ENCODE measurements at places on chromosomes 4 and X.

- no peak for DNase-seq
These were observed 53.9 kb upstream of the KIAA1210 start for GRCh38 chrX:119181491-119181890.

DNA sequence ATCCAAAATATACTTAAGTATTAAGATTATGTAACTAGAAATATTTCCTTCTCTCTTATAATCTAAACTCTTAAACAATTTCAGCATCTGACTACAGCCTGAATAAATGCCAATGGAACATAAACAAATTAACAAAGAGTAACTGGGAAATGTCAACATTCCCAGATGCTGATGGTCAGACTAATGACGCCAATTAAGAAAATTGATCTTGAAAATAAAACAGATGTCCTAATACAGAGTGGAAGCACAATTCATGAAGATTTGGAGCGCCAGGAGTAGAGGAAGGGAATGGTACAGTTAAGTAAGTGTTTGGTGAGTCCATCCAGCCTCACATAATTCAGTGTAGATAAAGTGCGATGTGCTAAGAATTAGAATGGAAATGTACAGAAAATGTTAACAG, 203.7 kb upstream of the NWD2 start:
- no peak for DNase-seq

DNA sequence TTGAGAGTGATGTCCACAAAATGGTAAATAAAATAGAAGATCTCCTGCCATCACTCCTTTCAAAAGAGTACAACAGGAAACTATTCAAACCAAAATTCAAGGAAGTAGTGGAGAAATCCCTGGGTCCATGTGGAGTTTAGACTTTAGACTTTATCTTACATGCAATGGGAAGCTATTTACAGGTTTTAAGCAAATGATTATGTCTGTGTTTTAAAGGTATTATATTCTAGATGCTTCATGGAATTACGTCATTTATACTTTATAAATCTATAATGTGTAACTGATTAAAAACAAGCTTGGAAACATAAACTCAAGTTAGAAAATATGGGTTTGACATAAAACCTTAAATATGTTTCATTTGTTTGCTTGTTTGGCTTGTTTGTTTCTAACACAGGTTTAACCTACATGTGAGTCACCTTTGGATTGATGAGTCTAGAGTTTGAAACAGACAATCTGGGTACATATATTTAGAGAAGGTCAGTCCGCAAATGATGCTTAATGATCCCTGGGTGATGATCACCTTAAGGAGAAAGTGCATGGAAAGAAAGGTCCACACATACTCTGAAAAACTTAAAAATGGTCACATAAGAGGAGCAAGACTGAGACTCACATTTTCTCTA, 519.6 kb upstream of the AGA start:
- DNase-seq, result no peak

DNA sequence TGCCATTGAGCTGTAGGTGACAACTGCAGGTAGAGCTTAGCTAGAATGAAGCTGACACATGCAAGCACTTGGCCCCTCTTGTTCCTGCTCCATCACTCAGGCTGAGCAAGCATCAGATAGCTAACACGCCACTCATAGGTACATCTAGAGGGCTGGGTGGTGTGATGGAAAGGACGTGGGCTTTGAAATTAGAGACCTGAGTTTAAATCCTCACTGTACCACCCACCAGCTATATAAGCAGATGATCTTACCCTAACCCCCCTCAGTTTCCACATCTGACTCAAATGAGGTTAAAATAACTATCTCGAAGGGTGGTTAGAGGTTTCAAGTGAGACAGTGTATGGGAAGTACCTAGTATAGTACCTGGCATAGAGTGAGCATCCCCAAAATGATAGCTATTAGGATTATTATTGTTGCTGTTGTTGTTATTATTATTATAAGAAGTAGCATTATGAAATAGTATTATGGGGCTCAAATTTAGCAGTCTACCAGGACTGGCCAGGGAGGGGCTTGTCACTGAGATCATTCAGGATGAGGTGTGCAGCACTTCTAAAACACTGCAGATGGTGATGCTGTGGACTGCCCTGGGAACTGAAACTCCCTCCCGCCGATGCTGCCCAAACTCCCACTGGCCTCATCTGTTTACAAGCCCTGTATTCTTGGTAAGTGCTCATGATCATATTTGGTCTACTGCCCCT, 59.0 kb downstream of the REELD1 start:
- no peak for DNase-seq

- no peak for DNase-seq
These were observed 445.2 kb upstream of the ZFP42 start for GRCh38 chr4:187550256-187550950.

GRCh38 chr4:53478671-53479456, 101.4 kb downstream of the FIP1L1 start:
- DNase-seq, result no peak

GRCh38 chrX:35499071-35499862, 298.9 kb upstream of the MAGEB16 start:
- DNase-seq, result no peak

DNA sequence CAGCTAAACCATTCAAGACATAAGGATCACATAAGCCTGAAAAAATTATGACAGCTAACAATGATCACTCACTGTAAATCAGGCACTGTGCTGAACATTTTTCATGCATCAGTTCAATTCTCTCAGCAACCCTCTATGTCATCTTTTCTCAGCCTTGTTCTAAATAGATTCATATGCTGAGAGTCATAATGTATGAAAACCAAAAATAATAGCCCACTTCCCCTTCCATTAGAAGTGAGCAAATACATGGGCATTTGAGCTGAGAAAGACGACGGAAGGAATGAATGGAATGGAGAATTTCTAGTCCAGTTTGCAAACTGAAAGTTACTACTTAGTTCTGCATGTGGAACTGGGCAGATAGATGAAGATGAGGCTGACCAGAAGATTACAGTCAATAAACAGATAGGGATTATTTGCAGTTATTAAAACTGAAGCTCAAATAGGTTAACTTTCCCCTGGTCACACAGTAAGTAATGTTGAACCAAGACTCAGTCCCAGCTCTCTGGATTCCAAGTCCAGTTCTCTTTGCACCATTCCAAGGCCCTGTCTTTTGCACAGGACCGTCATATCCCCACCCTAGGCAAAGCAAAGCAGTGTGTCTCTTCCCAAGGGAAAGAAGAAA, 1.6 kb upstream of the SH3RF1 start:
- DNase-seq, result no peak

GRCh38 chrX:15165832-15166231, 104.1 kb downstream of the ASB9 start:
- no peak for DNase-seq

DNA sequence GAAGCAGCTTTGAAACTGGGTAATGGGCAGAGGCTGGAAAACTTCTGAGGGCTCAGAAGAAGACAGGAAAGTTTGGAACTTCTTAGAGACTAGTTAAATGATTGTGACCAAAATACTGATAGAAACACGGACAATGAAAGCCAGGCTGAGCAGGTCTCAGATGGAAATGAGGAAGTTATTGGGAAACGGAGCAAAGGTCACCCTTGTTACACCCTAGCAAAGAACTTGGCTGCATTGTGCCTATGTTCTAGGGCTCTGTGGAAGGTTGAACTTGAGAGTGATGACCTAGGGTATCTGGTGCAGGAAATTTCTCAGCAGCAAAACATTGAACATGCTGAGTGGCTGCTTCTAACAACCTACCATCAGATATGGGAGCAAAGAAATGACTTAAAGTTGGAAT, 50.8 kb upstream of the FBXW7 start:
- DNase-seq, result no peak

- DNase-seq, result no peak
These were observed 53.2 kb downstream of the MGST2 start for GRCh38 chr4:139718833-139719232.

DNA sequence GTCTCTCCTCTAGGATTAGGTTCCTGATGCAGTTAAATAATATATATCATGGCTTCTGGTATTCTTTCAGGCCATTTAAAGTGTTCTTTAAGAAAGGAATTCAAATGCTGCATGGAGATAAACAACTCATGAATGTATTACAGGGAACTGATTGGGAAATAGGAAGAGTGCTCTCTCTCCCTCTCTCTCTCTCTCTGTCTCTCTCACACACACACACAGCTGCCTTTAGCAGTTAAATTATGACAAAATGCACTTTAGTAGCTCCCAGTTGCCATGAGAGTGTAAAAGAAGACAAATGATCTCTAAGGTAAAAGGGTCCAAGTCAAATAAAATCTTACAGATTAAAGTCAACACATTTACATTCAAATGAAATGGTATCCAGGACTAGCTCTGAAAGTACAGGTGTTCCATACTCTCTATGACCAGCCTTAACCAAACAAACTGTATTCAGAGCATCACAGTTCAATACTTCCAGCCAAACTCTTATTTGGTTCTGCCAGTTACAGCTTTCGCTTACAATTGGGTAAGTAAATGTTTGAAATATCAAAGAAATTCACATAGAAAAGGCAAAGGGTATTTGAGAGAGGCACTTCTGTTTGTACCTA, 94.7 kb upstream of the CXXC4 start:
- no peak for DNase-seq

DNA sequence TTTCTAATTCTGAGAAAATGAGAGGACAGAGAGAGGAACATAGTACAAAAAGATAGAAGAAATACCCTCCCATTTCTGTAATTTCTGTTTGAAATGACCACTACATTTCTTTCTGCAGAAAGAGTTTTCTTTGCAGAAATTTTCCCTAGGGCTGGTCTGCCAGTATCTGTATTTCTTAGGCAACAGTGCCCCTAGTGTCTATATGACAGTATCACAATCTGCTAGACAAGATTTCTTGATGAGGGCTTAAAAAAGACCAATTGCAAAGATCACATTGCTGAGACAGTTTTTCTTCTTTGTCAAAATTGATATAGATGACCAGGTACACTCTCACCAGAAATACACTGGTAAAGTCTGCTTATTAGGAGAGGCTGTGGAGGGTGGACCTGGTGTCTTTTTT, 81.0 kb upstream of the ZDHHC15 start:
- DNase-seq, result peak; percentile 1

- no peak for DNase-seq
These were observed 170.0 kb downstream of the RELL1 start for GRCh38 chr4:37516057-37516775.

GRCh38 chrX:150032742-150033141, 94.5 kb upstream of the EOLA2 start:
- no peak for DNase-seq

GRCh38 chr4:141609243-141609642, 27.1 kb upstream of the IL15 start:
- DNase-seq, result no peak

GRCh38 chrX:7253565-7253964, 105.6 kb upstream of the PUDP start:
- no peak for DNase-seq

DNA sequence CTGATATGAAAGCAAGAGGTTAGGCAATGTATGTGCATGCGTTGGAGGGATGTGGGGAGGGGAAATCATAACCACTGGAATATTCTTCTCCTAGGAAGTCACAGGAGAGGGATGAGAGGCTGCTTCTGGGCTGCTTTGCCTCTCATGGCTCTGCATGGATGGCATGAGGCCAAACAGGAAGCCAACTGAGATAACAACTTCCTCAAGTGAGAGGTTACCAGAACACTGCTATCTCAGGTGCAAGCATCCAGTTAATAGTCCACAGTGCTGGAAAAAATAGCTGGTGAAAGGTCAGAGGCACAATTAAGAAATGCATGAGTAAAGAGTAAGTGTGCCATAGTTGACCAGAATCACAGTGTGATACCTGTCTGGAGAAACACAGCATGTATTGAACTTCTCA, 113.3 kb downstream of the ELOVL6 start:
- no peak for DNase-seq

DNA sequence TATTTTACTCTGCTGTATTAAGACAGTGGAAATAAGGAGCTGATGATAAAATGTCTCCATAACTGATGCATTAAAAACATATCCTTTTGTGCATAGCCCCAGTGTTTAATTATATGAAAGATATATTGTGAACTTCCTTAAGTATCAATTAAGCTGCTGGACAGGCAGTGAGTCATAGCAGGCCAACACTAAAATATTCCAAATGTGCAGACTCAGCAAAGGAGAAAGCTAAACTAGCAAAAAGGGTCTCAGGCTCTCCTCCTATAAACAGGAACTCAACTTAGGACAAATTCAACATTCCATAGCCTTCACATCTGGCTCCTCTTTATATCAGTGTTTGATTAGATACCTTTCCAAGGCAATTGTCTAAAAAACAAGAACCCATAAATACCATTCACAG, 15.6 kb downstream of the TNMD start:
- DNase-seq, result no peak

GRCh38 chrX:13571136-13571535, 1.7 kb downstream of the EGFL6 start:
- DNase-seq, result no peak

DNA sequence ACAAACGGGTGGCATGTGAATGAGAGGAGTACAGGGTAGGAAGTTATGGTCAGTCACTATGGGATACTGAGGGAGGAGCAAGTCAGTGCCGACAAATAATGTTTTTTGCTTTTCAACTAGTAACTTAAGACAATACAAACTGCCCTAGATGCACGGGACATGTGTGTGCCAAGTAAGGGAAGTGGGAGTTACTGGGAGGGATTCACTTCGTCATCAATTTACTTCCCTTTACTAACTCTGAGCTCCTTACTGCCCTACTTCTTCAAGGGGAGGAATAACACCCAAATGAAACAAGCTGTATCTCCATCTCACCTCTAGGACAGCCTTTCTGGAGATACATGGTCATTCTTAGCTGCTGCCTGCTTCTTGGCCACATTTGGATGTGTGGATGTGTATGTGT, 97.7 kb downstream of the DGKK start:
- DNase-seq, result no peak

GRCh38 chr4:164383058-164383357, 370.9 kb upstream of the SMIM31 start:
- no peak for DNase-seq

- no peak for DNase-seq
These were observed 58.0 kb upstream of the CCSER1 start for GRCh38 chr4:90069151-90069550.

DNA sequence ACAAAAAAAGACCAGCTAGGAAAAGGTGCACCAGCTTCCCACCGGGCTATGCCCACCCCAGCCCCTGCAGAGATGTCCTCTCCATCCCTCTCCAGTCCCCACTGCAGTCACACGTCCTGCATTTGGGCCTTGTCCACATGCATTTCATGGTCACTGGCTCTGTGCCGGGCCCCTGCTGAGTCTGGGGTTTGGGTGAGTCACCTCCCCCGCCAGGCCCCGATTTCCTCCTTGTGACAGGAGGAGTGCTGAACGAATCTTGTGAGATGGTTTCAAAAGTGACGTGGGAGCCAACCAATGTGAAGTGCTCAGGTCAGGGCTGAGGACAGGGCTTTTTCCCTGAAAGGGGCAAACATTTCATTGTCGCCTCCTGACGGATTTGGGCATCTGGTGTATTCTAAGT, 7.1 kb downstream of the CPZ start:
- no peak for DNase-seq

- no peak for DNase-seq
These were observed 25.5 kb downstream of the ZNF330 start for GRCh38 chr4:141246243-141246642.

DNA sequence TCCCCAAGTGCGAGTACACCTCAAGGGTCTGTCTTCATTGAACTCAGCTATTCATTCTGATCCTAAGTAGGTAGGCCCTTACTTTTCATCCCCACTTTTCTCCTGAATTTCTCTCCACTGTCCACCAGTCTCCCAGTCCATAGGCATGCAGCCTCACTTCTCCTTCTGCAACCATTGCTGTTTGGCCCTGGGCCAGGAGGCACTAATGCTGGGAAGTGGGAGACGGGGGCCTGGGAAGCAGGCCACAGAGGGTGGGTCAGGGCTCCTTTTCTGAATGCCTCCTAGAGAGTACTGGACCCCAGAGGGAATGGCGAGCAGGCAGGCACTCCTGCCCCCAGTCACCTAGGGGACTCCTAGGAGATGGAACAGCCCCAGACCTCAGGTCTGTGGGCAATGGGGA, 203.5 kb upstream of the RPL34 start:
- DNase-seq, result no peak

GRCh38 chrX:105323928-105324327, 103.4 kb upstream of the TEX13A start:
- DNase-seq, result no peak

Measured in right renal pelvis (tissue), 4 donors.